Activated T-helper 1 cell treated with anti-CD3 and anti-CD28 coated beads, Interleukin-12 subunit alpha, Interleukin-12 subunit beta, Interleukin-2, Interleukin-4 antibody, amounts not matched to agents 30 ng/mL and 10 ng/mL and 1 ng/mL, durations not matched to agents 14 hours and 24 hours and 36 hours (primary cell): ENCODE measurements at places on chromosomes 5 and 9. TPM values are rescaled to one million over a fixed set of nuclear protein-coding genes. Genes with fewer than 3 reads are reported as not detected.

DNA sequence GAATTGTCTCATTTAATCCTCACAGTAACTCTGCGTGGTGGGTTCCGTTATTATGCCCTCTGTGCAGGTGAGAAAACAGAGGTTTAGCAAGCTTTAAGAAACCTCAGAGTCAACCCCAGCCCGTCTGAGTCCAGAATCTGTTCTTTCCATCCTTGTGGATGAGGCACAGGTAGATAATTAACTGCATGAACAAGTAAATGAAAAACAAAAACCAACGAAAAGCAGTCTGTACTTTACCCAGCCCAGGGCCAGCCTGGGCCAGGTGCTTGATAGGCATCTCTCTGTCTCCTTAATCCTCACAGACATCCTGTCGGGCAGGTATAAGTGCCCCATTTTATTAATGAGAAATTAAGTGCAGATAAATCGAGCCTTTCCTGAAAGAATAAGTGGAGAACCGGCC, 25.3 kb upstream of the CXCL14 start:
- H3K36me3 ChIP-seq: no peaks in the 10 kb centered on the region
- peaks cover 2% of the 10 kb centered on the region for H3K27me3 ChIP-seq
- no peak for DNase-seq
- H3K4me1 ChIP-seq: no peaks in the 10 kb centered on the region
- no peak overlapping the region for H3K27ac ChIP-seq

DNA sequence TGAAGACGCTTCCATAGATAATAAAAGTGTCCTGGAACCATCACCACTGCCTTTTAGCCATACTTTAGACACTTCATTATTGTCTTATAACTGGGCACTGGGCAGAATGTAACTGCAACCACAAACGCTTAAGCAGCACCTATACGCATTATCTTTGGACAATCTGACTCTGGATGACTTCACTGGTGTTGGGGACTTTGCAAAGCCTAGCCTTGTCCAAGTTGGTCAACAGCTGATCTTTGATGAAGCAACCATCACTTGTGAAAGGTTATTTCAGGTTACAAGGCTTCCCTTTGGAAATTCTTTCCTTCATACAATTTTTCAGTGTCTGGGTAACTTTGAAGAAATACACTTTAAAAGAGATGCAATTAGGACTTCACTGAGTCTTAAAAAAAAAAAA, 77.8 kb upstream of the ZNF462 start:
- DNase-seq: no peak
- H3K27ac ChIP-seq: no peak overlapping the region
- no peaks in the 10 kb centered on the region for H3K4me1 ChIP-seq
- no peaks in the 10 kb centered on the region for H3K36me3 ChIP-seq
- no peak overlapping the region for H3K4me3 ChIP-seq

DNA sequence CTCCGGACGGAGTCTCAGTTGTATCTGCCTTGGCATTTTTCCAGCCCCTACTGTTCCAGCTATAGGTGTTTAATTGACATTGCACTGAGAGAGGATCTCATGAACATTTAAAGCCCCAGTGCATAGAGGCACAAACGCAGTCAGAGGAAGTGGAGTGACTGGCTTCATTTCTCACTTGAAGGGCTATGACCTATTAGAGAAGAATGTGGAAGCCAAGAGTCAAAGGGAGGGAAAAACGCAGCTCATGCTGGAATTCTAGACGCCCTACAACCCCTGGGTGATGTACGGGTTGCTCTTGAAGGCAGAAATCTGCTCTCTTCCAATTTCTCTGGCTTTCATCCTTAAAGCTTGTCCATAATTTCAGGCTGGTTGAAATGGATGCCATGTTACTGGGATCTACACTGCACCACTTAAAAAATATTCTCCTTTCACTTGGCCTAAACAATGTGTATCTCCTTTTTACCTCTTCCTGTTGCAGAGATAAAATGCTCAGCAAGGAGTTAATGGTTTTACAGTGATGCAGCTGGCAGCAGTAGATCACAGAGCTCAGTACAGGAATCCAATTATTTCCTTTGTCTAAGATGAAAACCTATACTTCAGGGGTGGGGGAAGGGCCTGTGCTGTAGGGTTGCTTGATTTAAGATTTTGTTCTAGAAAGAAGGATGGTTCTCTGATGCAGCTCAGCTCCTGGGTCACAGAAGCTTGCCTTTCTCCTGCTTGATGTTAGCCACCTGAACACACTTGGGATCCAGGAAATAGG, 61.8 kb upstream of the MAMDC2 start:
- no peaks in the 10 kb centered on the region for H3K4me1 ChIP-seq
- DNase-seq: no peak
- no peak overlapping the region for H3K27ac ChIP-seq
- H3K4me3 ChIP-seq: no peak overlapping the region
- no peaks in the 10 kb centered on the region for H3K36me3 ChIP-seq
- peaks cover 5% of the 10 kb centered on the region for H3K27me3 ChIP-seq

- no peak for DNase-seq
- H3K4me1 ChIP-seq: peaks cover 59% of the 10 kb centered on the region
- H3K4me3 ChIP-seq: no peak overlapping the region
- H3K27ac ChIP-seq: no peak overlapping the region
- H3K27me3 ChIP-seq: no peaks in the 10 kb centered on the region
- H3K36me3 ChIP-seq: peaks cover 8% of the 10 kb centered on the region
Observed at GRCh38 chr9:33435821-33436277, 11.5 kb downstream of the AQP3 start.

- DNase-seq: no peak
- no peaks in the 10 kb centered on the region for H3K4me1 ChIP-seq
- no peak overlapping the region for H3K27ac ChIP-seq
- peaks cover 9% of the 10 kb centered on the region for H3K36me3 ChIP-seq
- H3K4me3 ChIP-seq: no peak overlapping the region
Observed at GRCh38 chr5:64800926-64801325, 32.2 kb downstream of the CWC27 start.

- DNase-seq: no peak
- H3K27me3 ChIP-seq: peaks cover 6% of the 10 kb centered on the region
- H3K4me3 ChIP-seq: no peak overlapping the region
- no peaks in the 10 kb centered on the region for H3K36me3 ChIP-seq
Observed at GRCh38 chr5:62112689-62113228, 193.2 kb upstream of the KIF2A start.

- no peak for DNase-seq
- H3K36me3 ChIP-seq: no peaks in the 10 kb centered on the region
- H3K4me3 ChIP-seq: no peak overlapping the region
Observed at GRCh38 chr9:76643399-76644117, 120.7 kb upstream of the PCA3 start.

DNA sequence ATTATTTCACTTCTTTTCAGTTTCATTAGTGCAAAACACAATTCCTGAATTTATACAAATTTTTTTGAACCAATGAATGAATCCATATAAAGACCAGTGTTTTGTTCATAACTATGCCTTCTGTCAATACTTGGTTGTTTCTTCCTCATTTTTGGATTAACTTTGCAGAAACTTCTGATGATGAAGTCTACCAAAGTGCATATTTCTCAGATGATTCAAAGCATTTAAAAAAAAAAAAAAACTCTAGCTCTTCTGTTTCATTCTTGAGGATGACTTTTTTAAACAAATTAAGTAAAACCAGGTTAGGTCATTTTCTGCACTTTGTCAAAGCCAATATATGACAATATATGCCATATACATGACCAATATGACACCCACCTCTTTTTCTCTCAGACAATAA, 92.6 kb downstream of the CHSY3 start:
- H3K27ac ChIP-seq: no peak overlapping the region
- no peaks in the 10 kb centered on the region for H3K27me3 ChIP-seq
- H3K4me3 ChIP-seq: no peak overlapping the region
- H3K4me1 ChIP-seq: no peaks in the 10 kb centered on the region
- no peaks in the 10 kb centered on the region for H3K36me3 ChIP-seq

- H3K4me3 ChIP-seq: no peak overlapping the region
- H3K36me3 ChIP-seq: no peaks in the 10 kb centered on the region
- DNase-seq: no peak
- H3K27ac ChIP-seq: no peak overlapping the region
Observed at GRCh38 chr5:142441616-142442015, 116.8 kb upstream of the SPRY4 start.

GRCh38 chr5:34501016-34501415, 155.1 kb upstream of the RAI14 start:
- no peak overlapping the region for H3K4me3 ChIP-seq
- no peak overlapping the region for H3K27ac ChIP-seq
- H3K4me1 ChIP-seq: peaks cover 14% of the 10 kb centered on the region
- no peak for DNase-seq

DNA sequence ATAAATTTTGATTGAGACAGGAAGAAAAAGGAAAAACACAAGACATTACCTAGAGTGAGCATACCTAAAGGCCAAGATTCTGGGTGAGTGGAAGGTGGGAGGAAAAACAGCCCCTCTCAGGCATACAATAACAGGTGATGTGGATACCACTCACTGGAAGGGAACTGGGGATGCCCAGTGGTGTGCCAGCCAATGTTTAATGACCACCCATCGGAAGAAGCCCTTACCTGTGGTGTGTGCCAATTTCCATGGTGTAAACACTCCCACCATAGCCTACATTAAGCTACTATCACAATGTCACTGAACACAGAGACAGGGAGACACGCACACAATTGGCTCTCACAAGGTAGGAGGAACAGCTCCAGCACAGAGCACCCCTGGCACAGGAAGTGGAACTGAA, 63.5 kb downstream of the SEMA5A start:
- no peaks in the 10 kb centered on the region for H3K4me1 ChIP-seq
- no peak for DNase-seq
- no peaks in the 10 kb centered on the region for H3K36me3 ChIP-seq
- no peak overlapping the region for H3K4me3 ChIP-seq

GRCh38 chr5:14250748-14251701, 107.9 kb downstream of the TRIO start:
- H3K36me3 ChIP-seq: no peaks in the 10 kb centered on the region
- no peak overlapping the region for H3K4me3 ChIP-seq
- H3K4me1 ChIP-seq: no peaks in the 10 kb centered on the region
- no peak for DNase-seq
- no peak overlapping the region for H3K27ac ChIP-seq

GRCh38 chr9:137960496-137960895, 82.9 kb downstream of the CACNA1B start:
- no peak overlapping the region for H3K27ac ChIP-seq
- no peak for DNase-seq
- no peaks in the 10 kb centered on the region for H3K4me1 ChIP-seq
- peaks cover 9% of the 10 kb centered on the region for H3K27me3 ChIP-seq
- H3K4me3 ChIP-seq: no peak overlapping the region

GRCh38 chr9:34958411-34958982, 412 bp downstream of the PHF24 start:
- H3K4me3 ChIP-seq: no peak overlapping the region
- H3K27me3 ChIP-seq: peaks cover 59% of the 10 kb centered on the region
- DNase-seq: no peak
- no peak overlapping the region for H3K27ac ChIP-seq
- H3K36me3 ChIP-seq: no peaks in the 10 kb centered on the region
- peaks cover 30% of the 10 kb centered on the region for H3K4me1 ChIP-seq

DNA sequence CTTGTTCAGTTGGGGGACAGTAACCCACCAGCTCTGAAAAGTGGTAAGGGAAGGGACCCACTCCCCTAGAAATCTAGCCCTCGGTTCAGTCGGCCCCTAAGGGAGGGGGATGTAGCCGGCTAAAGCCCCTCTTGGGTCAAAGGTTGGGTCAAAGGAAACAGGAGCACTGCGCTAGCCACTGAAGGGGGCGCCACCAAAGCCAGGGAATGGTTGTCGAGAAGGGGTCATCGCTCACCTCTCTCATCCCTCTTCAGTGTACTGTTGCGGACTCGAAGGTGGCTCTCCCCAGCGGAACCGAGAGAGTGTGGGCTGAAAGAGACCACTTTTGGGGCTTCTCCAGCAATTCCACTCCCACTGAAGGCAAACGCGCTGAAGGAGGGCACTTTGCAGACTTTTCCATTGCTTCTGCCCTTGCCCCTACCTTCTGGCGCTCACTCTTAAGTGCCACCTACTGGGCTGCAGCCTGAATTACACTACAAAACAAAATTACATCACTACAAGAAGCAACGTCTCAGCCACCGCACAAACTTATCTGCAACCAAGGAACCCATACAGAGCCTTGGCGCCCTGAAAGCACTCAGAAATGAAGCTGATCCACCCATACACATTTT, 396.9 kb downstream of the PDE4D start:
- H3K27ac ChIP-seq: no peak overlapping the region
- no peak overlapping the region for H3K4me3 ChIP-seq
- no peak for DNase-seq
- H3K4me1 ChIP-seq: peaks cover 5% of the 10 kb centered on the region

- no peaks in the 10 kb centered on the region for H3K27me3 ChIP-seq
- H3K36me3 ChIP-seq: peaks cover 17% of the 10 kb centered on the region
- DNase-seq: no peak
- no peak overlapping the region for H3K27ac ChIP-seq
Observed at GRCh38 chr5:78287833-78288232, 6.7 kb downstream of the AP3B1 start.

GRCh38 chr5:167726642-167727041, 564.8 kb upstream of the WWC1 start:
- no peaks in the 10 kb centered on the region for H3K36me3 ChIP-seq
- peaks cover 6% of the 10 kb centered on the region for H3K4me1 ChIP-seq
- H3K27me3 ChIP-seq: no peaks in the 10 kb centered on the region
- no peak overlapping the region for H3K27ac ChIP-seq

DNA sequence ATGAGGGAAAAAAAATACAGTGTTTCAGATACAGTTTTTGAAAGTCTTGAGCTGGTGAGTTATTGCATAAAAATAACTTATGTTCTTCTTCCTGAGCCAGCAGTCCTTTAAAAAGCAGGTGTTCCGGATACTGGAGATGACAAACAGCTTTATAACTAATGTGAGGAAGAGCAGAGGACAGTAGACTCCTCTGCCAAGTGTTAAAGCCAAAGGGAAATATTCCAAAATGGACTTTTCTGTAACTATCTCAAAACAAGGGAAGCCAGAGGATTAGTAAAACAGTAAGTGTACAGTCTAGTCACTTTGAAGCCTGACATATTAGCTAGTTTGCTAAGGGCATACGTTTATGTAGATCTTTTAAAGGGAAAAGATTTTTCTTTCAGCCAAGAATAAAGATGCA, 11.0 kb upstream of the SNCAIP start:
- DNase-seq: no peak
- H3K4me1 ChIP-seq: no peaks in the 10 kb centered on the region
- H3K36me3 ChIP-seq: no peaks in the 10 kb centered on the region
- H3K27ac ChIP-seq: no peak overlapping the region
- no peaks in the 10 kb centered on the region for H3K27me3 ChIP-seq

DNA sequence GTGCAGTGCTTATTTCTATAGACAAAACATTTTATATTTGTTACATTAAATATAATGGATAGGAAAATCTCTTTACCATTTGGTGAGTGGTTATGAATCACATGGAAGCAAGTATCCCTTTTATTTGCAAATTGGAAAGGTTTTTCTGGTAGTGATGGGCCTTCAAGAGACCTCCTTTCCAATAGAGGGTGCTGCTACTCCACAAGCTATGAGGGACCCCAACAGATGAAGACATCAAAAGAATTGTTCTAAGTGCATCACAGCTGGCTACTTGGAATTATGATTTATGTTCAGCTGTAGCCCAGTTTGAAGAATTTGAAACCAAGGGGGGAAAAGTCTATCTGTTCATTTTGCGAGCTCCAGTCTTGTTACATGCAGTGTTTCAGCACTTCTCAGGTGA, 493.7 kb upstream of the SGCD start:
- no peaks in the 10 kb centered on the region for H3K27me3 ChIP-seq
- no peaks in the 10 kb centered on the region for H3K36me3 ChIP-seq
- no peak overlapping the region for H3K27ac ChIP-seq
- H3K4me1 ChIP-seq: no peaks in the 10 kb centered on the region
- no peak overlapping the region for H3K4me3 ChIP-seq
- no peak for DNase-seq

The COL27A1 gene
- 6.1 and 7.4 TPM in 2 replicates for total RNA-seq

The MAMDC2 gene
- total RNA-seq: not detected in 2 replicates

The LRRC70 gene
- 0.83 and 0.86 TPM in 2 replicates for total RNA-seq

The IFNE gene
- not detected in 2 replicates for total RNA-seq

The CYLC2 gene
- total RNA-seq: not detected in 2 replicates

The KIF24 gene
- total RNA-seq: 5.8 and 6.1 TPM in 2 replicates

The IFNB1 gene
- total RNA-seq: 0.23 TPM in 1 of 2 replicates, not detected in the other

The HK3 gene
- total RNA-seq: 0.44 and 0.51 TPM in 2 replicates

The WNT8A gene
- total RNA-seq: not detected in 2 replicates
